ENCODE measurements at places on chromosomes 7 and 10. TPM values are rescaled to one million over a fixed set of nuclear protein-coding genes. Genes with fewer than 3 reads are reported as not detected.

The MPP7 gene
- 10.6 TPM for total RNA-seq

The THSD7A gene
- 27.2 TPM for total RNA-seq

The CBX3 gene
- total RNA-seq = 126 TPM

The SPDYE16 gene
- under 0.01 TPM for total RNA-seq

The CUTC gene
- 14.4 TPM for total RNA-seq

The NPY gene
- not detected for total RNA-seq

The LRRC17 gene
- total RNA-seq = 4.1 TPM

The ANKRD2 gene
- total RNA-seq = 0.49 TPM

The SRRM3 gene
- total RNA-seq = 2.5 TPM

The EVX1 gene
- total RNA-seq = not detected

The EGFR gene
- total RNA-seq = 0.97 TPM

The HSPA12A gene
- total RNA-seq = 1.5 TPM

The ADRA2A gene
- 0.16 TPM for total RNA-seq

The BEND7 gene
- total RNA-seq = 10.0 TPM

The CPN1 gene
- total RNA-seq = not detected

The EPHB6 gene
- total RNA-seq = not detected

The ACBD7 gene
- total RNA-seq = 3.1 TPM

The C10orf62 gene
- 0.06 TPM for total RNA-seq
